ENCODE measurements at places on chromosomes 1 and 21.
A peak's percentile ranks its signal among the peaks of the same experiment; 100 is the strongest.

GRCh38 chr1:193312432-193312831 is 126.0 kb upstream of the B3GALT2 start:
- DNase-seq = no peak

- no peak for DNase-seq
These were observed 11.6 kb downstream of the KYAT3 start for GRCh38 chr1:88980870-88981269.

DNA sequence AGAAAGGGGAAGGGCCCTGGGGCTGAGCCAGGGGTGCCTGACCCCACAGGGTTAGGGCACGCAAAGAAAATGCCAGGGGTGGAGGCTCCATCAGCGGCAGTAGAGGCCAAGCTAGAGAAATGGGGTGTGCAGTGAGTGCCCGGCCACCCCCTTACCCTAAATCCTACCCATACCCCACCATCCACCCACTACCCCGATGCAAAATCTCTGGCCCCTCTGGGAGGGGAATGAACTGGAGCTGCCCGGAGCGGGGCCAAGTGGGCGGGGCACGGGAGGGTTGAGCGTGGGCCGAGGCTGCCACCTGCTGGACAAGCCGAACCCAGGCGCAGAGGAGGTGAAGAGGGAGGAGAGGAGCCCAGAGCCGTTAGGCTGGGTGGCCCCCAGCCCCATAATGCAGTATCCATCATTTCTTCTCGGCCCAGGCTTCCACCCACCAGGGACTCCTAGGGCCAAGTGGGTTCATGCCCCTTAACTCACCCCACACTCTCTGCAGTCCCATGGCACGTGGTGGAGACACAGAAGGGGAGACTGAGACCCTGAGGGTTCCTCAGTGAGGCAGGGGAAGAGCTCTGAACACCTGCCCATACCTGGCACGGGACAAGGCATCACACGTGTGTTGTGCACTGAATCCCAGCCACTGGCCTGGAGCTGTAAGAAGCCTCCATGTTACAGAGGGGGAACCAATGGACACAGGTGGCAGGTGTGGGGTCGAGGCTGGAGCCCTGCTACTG is 1.4 kb upstream of the C1QC start:
- peak; percentile 23 for DNase-seq

DNA sequence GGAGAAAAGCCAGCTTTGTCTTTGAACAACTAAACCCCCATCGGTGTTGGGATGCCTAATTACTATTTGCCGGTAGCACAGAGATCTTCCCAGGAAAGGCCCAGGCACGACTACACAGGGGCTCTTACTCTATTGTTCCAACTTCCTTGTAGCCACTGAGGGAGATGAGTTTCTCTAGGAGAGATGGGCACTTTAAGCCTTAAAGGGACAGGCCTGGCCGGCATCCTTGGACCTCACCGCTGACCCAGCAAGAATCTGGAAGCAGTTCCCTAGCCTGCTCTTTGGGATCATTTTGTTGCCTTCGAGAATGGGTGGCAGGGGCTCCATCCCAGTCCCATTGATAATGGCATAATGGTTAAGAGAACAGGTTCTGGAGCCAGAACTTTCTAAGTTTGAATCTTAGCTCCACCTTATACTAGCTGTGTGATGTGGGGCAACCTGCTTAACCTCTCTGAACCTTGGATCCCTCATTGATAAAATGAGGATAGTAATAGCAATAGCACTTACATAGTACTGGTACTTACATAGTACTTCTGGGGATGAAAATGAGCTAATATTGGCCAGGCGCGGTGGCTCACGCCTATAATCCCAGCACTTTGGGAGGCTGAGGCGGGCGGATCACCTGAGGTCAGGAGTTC is 239.1 kb upstream of the TMEM51 start:
- no peak for DNase-seq

DNA sequence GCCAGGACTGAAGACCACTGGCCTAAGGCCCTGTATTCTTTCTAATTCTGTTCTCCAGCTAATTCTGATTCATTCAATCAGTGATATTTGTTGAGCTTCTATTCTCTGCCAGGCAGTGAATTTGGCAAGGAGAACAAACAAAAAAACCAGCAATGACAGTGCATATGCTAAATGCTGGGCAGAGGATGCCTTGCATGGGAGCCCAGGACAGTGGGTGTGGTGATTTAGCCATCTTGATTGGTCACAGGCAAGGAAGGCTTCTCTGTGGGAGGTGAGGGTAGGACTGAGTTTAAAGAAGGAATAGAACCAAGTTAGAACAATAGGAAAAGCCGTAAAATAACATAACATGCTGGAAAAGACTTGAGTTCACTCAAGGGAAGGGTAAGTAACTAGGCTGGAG is 9.2 kb upstream of the CPT2 start:
- DNase-seq = no peak

- no peak for DNase-seq
These were observed 137.0 kb upstream of the TMEM51 start for GRCh38 chr1:15016526-15016925.

GRCh38 chr1:196400478-196401451 is 207.5 kb downstream of the KCNT2 start:
- DNase-seq = no peak

DNA sequence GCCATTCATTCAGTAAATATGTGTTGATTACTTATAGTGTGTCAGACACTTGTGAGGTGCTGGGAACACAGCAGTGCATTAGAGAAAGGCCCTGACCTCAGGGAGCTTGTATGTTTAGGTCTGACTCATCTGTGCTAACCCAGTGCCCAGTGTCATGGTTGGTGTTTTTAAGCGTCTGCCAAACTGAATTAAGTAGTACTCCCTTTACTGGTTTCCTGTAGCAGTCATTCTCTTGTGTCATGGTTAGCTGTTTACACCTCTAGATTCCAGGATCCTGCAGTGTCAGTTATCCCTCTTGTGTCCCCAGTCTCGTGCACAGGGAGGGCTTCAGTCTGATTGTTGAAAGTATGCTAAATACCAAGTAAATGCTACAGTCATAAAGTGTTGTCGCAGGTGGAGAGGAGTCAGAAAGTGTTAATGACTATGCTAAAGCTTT is 14.2 kb downstream of the UCK2 start:
- DNase-seq = no peak

- no peak for DNase-seq
These were observed 220.2 kb upstream of the CSF3R start for GRCh38 chr1:36702963-36703362.

GRCh38 chr1:154711416-154711815 is 103.4 kb upstream of the ADAR start:
- no peak for DNase-seq

- DNase-seq = no peak
These were observed 85.6 kb downstream of the RGS7 start for GRCh38 chr1:241271427-241271826.

GRCh38 chr1:205532026-205532898 is 27.8 kb downstream of the CDK18 start:
- DNase-seq = no peak

GRCh38 chr21:45376459-45377324 is 28.3 kb upstream of the COL18A1 start:
- DNase-seq = no peak

DNA sequence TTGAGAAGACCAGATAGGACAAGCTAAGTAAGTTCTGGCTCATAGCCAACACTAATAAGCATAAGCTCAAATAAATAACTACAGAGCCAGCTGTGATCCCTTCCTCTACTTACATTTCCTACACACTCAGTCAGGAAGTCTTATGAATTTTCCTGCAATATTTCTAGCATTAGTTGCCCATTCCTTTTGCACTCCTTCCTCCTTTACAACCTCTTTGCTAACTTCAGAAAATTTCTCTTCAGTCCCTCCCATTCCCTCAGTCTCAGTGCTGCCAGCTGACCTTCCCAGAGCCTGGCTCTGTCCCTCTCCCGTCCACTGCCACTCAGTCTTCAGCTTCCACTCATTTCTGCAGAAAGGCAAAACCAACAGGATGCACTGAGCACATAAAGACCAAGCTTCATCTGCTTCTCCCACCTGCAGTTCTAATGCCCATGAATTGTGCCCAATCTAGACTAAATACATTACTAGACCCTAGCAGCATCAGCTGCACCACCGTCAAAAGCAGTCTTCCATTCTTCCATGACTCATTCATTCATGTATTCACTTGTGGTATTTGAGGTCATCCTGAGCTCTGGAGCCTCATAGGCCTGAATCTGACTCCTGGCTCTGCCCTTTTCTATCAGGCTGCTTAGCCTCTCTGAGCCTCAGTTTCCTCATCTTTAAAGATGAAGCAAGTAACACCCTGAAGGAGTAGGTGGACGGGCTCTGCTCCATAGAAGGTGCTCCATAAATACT is 54.6 kb upstream of the SIPA1L2 start:
- DNase-seq = no peak

- DNase-seq = no peak
These were observed 687 bp downstream of the TGFBR3 start for GRCh38 chr1:91885213-91885715.

DNA sequence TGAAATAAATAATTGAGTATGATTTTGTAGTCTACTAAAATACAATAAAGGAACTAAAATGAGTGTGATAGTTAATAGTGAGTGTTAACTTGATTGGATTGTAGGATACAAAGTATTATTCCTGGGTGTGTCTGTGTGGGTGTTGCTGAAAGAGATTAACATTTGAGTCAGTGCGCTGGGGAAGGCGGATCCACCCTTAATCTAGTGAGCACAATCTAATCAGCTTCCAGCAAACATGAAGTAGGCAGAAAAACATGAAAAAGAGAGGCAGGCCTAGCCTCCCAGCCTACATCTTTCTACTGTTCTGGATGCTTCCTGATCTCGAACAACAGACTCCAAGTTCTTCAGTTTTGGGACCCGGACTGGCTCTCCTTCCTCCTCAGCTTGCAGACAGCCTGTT is 1716.6 kb downstream of the MRPL39 start:
- DNase-seq = no peak

GRCh38 chr1:16474166-16474800 is 33.8 kb downstream of the NECAP2 start:
- DNase-seq = no peak

- no peak for DNase-seq
These were observed 105.3 kb downstream of the BACH1 start for GRCh38 chr21:29403922-29404538.

GRCh38 chr1:38990386-38990737 is 714 bp upstream of the AKIRIN1 start:
- no peak for DNase-seq

DNA sequence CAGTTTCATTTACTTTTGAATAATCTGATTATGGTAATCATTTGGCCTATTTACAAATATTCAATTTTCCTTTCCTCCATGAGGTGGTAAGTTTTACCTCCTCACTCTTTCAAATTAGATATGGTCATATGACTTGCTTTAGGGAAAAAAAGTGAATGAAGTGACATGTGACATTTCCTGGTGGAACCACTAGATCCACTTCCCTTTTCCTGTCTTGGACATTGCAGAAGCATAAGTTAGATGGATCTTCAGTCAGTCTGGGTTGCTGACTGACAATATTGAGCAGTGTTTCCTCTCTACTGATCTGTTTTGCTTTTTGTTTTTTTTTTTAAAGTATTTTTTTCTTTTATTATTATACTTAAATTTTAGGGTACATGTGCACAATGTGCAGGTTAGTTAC is 481.1 kb upstream of the PTBP2 start:
- no peak for DNase-seq

GRCh38 chr1:47803815-47804501 is 193.2 kb downstream of the TRABD2B start:
- no peak for DNase-seq

DNA sequence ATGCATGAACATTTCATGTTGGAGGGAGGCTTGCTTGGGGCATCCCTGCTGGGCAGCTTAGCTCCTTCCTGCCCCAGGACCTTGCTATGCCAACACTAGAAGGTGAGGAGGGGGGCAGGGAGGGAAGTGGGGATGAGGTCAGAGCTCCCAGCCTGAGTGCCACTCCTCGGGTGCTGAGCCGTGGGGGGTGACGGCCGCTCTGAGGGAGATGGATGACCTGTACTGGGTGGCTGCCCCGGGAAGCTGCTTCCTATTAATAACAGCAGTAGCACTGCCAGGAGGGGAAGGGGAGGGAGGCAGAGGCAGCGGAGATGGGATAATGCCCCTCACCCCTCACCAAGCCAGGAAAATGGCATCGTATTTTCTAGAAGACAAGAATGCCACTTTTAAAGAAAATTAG is 60.6 kb downstream of the UBIAD1 start:
- no peak for DNase-seq

DNA sequence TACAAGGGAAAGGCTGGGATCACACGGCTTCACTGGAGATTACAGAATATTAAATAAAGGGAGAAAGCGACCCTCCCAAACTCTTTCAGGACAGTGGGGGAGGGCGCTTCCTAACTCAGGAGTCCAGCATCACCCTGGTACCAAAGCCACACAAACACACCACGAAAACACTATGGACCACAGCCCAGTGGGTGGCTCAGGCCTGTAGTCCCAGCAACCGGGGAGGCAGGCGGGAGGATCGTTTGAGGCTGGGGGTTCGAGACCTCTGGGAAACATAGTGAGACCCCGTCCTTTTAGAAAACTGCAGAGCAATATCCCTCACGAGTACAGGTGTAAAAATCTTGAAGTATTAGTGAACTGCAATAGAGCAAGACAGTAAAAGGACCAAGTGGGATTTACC is 16.0 kb downstream of the TRIM11 start:
- no peak for DNase-seq

DNA sequence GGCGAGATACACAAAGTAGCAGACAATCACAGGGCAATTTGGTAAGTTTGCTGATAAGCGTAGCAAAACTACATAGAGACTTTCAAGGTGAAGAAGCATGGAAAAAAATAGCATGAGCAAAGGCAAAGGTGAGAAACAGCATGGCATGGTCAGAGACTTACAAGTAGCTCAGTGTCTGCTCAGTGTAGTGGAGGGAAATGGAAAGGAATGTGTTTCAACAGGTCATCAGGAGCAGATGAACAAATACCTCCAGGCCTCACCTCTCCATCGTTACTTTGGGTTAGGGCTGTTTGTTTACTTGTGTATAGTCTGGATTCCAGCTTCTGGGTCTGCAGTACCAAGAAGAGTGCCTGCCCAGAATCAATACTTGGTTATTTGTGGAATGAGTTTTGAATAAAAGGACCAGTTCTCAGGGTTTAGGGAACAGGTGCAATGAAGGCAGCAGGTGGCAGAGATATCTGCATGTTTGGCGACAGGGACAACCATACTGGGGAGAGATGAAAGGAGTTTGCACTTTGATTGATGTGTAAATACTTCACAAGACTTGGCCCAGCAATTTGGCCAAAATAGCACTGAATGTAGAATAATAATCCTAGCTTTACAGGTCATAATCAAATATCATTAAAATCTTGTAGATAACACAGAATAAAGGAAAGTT is 97.0 kb upstream of the FGGY start:
- no peak for DNase-seq

GRCh38 chr1:199295107-199295506 is 656.3 kb downstream of the PTPRC start:
- DNase-seq = no peak

GRCh38 chr1:160164121-160164520 is 12.7 kb downstream of the ATP1A4 start:
- DNase-seq = no peak
